IMR-90 (cell line): ENCODE measurements at places on chromosomes 5 and 9. TPM values are rescaled to one million over a fixed set of nuclear protein-coding genes. Genes with fewer than 3 reads are reported as not detected.

Gene ITK
- not detected in 2 replicates for total RNA-seq

Gene GLRA1
- total RNA-seq, result not detected in 2 replicates

- peak; percentile 71 for DNase-seq
These were observed 700.6 kb downstream of the SEMA5A start for GRCh38 chr5:8845296-8845695.

DNA sequence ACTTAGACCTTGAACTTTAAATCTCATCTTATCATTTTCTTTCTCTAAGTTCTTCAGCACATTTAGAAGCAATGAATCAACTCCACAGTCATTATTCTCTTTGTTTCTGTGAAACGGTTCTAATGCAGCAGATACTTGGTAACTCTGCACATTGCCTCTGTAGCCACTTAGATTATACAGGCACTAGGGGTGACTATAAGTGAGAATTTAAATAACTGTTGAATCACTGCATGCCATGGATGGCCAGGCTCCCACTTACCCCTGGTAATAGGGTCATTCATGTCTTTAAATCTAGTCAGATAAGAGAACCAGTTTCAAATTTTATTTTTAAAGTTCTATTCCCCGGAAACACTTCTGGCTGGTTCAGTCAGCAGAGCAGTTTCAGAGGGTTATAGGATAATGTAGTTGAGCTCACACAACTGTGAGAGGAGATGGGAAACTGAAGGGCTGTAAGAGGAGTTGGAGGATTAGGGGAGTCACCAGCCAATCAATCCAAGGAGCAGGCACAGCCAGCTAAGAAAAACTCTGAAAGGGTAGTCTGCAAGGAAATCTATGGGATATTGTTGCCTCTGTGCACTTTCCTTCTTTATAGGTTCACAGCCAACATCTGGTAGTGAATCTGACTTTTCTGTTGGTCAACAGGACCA is 4.2 kb upstream of the MINAR2 start:
- no peak for DNase-seq

Gene DAPK1
- under 0.01 TPM in 2 replicates for total RNA-seq

DNA sequence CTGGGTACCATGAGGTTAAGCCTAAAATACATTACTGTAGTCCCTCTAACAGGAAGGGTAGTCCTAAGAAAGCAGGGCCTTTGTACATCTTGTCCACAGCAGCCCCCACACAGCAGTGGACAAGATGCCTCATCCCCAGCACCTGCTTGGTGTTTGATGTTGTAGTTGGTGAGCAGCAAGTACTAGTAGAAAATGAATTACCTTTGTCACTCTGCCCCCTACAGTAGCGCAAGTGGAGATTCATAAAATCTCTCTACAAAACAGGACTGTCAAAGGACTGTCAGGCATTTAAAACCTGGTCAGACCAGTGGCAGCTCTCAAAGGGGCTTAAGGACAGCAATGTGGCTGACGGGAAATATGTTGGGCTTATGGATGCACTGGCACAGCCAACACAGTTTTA is 122.5 kb downstream of the TMEM174 start:
- DNase-seq, result no peak

DNA sequence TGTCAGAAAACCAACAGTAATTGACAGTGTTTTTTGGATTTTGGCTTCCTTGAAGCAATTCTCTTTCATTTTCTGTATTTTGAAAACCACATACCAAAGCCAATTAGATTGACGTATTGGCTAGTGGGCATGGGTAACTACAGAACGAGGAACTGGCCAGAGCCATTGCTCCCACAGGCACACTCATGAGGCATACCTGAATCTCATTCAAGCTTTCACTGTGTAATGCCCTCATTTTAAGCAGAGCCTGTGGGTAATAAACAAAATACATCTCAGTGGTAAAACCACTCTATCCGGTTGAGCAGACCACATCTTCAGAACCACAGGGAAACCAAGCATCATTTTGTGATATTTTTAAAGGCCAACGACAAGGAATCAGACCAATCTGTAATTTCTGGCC is 394.1 kb downstream of the ZNF608 start:
- DNase-seq, result no peak

GRCh38 chr9:20538956-20539355 is 83.3 kb downstream of the MLLT3 start:
- DNase-seq, result peak; percentile 13

GRCh38 chr5:171424726-171425125 is 5.3 kb downstream of the FGF18 start:
- no peak for DNase-seq

DNA sequence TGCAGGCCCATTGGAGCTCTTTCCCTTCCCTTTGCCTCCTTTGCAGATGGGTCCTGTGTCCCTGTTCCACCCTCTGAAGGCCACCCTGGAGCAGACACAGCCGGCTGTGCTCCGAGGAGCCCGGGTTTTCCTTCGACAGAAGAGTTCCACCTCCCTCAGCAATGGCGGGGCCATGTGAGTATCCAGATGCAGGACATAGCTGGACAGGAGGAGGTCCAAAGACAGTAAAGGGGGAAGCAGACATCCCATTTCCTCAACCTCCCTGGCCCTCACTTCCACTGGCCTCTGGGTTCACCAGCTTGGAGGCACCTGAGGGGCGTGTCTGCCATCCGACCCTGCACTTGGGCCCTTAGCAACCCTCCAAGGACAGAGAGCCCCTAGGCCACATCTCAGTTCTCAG is 237.9 kb downstream of the CACNA1B start:
- DNase-seq, result no peak

Gene PRDM9
- not detected in 2 replicates for total RNA-seq

Gene FAM153A
- total RNA-seq, result not detected in 2 replicates

Gene TMOD1
- total RNA-seq, result 0.18 and 0.28 TPM in 2 replicates

DNA sequence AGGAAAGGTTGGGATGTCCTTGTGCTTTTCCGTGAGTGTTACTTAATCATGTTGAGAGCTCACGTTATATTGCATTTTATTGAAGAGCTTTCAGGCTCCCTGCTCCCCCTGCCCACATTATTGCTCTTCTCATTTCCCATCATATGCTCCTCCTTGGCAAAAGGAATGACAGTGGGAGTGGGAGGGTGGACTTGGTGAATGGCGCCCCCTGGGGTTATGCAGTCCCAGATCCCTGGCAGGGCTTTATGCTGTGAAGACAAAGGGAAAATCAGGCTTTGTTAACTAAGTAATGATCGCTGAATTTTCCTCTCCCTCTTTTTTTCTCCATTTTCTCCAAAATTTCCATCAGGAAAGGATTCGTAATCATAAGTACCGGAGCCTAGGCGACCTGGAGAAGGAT is 166.6 kb downstream of the SMARCA2 start:
- peak; percentile 7 for DNase-seq

DNA sequence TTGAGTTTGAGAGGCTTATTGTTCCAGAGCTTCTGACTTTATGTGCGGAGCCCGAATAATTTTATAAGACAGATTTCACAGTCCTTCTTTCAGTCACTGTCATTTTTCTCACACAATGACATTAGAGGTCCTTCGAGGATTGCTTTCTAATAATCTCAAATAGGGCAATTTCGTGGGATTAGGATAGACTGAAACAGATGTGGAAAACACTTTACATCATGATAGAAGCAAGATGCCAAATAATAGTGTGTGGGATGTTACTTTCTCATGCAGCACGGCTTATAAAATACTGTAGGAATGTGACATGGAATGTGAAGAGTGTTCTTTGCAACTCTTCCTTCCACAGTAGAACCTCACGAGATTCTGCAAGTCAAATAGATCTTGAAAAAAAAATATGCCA is 451.3 kb downstream of the SEMA5A start:
- DNase-seq, result peak; percentile 61

GRCh38 chr9:120032639-120033038 is 547.3 kb downstream of the CDK5RAP2 start:
- no peak for DNase-seq

DNA sequence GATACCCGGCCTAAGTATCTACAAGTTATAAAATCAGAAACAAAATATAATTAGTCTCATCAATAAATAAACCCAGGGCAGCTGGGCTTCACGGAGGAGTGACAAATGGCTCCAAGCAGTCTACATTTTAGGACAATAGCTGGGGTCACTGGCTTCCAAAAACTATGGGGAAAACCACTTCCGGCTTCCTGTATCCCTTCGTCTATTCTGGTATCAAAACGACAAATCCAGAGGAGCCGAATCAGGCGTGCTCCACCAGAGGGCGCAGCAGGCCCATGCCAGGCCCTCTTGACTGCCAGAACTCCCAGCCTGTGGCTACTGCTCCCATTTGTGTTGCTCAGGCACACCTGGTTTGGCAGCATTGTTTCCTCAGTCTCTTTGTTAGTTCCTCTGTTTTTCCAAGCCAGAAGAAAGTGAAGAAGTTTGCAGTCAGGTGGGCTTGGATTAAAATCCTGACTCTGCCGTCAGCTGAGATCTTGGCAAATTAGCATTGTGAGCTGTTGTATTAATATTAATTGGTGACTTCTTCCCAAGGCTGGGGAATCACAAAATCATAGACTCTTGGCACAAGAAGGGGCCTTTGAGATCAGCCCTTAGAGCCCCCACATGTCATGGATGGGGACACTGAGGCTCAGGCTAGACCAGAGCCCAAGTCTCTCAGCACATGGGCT is 11.6 kb upstream of the RAB14 start:
- DNase-seq, result peak; percentile 85

Gene GKAP1
- total RNA-seq, result 0.18 and 1.7 TPM in 2 replicates

- DNase-seq, result no peak
These were observed 51.3 kb upstream of the SUB1 start for GRCh38 chr5:32534041-32534440.

DNA sequence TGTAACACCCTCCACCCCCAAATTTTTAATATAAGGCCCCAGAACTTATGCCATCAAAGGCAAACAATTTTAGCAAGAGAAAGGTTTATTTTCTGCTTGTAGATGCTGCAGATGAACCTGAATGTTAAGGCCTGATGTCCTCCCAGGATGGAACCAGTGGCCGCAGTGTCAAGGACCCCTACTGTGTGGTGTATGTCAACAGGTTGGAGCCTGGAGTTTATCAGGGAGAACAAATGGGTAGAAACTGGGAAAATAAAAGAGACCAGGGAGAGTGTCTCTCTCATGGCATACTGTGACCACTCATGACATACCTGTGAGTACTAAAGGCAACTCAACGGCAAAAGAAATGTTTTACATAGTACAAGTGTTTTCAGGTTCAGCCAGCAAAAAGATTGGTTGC is 34.5 kb upstream of the LMNB1 start:
- no peak for DNase-seq

- DNase-seq, result no peak
These were observed 50.4 kb upstream of the MTAP start for GRCh38 chr9:21751998-21752397.

DNA sequence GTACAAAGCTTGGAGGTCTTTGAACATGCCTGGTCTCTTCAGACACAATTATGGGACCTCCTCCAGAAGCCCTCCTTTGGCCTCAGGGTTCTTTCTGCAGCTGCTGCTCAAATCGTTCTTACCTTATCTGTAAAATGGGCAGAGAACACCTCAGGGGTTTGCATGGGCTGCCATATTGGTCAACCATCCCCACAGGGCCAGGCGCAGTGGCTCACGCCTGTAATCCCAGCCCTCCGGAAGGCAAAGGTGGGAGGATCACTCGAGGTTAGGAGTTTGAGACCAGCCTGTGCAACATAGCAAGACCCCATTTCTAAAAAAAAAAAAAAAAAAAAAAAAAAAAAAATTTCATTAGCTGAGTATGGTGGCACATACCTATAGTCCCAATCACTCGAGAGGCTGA is 29.1 kb upstream of the TCF7 start:
- DNase-seq, result no peak

DNA sequence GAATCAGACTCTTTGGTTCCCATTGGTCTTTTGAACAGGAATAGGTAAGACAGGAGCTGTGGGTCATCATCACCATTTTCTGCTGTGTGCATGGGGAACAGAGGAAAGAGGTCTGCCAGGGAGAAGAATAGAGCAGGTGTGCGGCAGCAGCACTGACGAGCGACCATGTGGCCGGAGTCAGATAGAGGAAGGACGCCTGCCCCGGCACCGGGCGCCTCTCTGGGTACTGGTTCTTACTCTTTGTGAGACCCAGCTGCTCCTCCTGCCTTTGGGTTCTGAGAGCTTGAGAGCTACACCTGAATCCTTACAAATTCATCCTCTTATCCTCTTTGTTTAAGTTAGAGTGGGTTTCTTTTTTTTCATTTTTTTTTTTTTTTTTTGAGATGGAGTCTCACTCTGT is 90.8 kb downstream of the NDFIP1 start:
- DNase-seq, result no peak

DNA sequence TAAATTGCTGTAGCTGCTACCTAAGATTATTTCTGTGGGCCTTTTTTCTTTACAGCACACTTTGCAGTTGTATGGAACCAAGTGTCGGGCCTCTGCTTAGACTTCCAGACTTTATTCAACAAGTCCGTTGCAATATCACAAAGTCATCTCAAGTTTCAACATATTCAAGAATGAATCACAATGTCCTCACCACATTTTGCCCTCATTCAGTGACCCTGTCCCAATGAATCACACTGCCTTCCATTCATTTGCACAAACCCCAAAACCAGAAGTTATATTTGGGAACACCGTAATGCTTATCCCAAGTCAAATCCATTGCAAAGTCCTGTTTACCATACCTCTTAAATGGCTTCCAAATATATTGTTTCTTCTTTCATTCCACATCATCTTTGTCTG is 439.6 kb downstream of the CSNK1G3 start:
- peak; percentile 96 for DNase-seq

DNA sequence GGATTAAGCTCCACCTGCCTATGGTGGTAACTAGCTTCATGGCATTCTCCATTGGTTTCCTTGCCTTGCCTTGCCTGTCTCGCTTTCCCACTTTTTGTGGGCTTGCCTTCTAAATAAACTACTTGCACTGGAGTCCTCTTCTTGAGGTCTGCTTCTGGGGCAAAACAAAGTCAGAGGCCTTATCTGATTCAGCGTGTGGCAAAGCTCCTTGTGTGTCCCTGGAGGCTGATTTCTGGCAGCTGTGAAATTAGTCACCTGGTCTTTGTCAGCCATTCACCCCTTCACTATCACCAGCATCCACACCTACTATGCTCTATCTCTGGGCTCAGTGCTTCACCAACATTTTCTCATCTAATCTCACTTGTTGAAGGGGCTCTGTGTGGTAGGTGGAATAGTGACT is 176.2 kb downstream of the SEC61B start:
- no peak for DNase-seq

DNA sequence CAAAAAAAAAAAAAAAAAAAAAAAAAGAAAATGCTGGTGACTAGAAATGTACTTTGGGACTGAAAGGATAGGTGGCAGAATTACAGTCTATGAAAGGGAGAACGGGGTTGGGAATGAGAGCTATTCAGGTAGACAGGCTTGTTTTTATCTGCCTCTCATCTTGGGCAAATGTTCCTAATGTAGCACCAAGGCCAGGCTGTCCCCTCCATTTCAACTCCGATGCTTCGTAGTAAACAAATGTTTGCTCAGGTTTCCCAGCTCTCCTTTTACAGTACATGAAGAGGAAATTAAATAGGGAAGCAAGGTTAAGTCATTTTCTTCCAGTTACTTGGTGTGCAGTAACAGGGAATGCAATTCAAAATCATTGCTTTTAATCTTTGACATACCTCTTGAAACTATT is 4.4 kb upstream of the BASP1 start:
- no peak for DNase-seq

DNA sequence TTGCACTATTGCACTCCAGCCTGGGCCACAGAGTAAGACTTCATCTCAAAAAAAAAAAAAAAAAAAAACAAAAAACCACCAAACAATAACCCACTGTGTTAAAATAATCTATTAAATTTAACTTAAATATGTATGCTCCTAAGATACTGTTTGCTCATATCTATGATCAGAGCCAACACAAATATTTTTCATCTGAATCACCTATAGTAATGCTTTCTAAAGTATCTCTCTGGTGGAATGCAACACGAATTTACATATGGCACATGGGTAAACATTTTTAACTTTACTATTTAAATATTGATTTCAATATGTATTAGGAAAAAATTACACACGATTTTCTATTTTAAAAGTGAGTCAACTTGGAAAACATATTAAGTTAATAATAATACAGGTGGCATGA is 196.4 kb downstream of the RFX3 start:
- peak; percentile 67 for DNase-seq
